D721Med (cell line): ENCODE measurements at places on chromosomes 5 and 9.

DNA sequence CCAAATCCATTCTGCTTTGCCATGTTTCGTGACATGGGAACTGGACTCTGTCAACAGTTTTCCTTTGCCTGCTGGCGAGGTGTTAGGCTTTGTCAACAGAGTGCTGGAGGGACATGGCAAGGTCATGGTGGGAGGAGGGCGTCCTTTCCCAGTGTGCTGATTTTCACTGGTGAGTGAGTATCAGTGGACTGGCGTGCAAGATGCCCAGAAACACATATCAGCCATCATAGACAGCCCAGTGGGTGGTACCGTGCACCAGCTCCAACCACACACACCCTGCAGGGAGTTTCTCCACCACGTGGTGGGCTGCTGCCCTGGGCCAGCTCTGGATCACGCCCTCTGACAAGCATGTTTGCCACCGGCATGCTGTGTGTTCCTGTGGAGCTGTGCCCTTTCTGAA is 50.0 kb upstream of the ABL1 start:
- DNase-seq = no peak

- no peak for DNase-seq
Measured at GRCh38 chr9:81086416-81086815, 602.9 kb downstream of the TLE1 start.

GRCh38 chr5:147303976-147304375 is 69.2 kb downstream of the STK32A start:
- DNase-seq = no peak

DNA sequence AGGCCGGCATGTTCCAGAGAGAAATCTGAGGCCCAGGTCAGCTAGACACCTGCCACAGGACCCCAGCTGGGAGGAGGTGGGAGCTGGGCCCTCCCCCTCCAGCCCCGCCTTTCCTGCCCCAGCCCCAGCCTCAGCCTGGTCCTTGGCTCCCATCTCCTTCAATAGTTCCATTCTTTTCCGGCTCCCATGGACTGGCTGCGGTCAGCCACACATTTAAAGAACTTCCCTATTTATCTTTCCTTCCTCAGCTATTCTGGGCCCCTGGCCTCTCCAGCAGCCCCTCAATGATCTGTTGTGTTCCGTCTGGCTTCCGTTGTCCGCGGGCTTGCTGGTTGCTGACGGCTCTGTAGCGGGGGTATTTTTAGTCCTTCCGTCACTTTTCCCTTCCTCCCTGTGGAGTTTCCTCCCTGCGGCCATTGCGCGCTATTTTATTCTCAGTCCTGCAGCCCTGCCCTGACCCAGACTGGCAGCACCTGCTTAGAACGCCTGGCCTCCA is 73.8 kb downstream of the AMBP start:
- no peak for DNase-seq

DNA sequence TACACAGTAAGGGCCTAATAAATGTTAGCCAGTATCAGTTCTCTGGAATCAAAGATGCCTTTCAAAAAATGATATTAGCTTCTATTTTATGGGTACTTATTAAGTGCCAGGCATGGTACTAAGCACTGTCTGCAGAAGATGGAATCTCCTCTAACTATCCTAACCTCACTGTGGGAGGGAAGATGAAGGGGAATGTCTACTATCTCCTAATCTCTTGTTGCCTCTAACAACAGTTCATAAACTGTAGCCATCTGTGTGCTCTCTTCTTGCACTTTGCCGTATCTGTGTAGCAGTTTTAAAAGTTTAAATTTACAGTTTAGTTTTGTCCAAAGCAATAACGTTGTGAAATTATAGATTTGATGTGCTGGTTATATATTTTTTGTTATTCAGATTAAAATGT is 99.6 kb upstream of the CCDC112 start:
- DNase-seq = no peak

GRCh38 chr5:132822650-132823480 is 7.6 kb downstream of the SHROOM1 start:
- no peak for DNase-seq

- no peak for DNase-seq
Measured at GRCh38 chr5:437281-437771, 5.7 kb upstream of the EXOC3 start.

DNA sequence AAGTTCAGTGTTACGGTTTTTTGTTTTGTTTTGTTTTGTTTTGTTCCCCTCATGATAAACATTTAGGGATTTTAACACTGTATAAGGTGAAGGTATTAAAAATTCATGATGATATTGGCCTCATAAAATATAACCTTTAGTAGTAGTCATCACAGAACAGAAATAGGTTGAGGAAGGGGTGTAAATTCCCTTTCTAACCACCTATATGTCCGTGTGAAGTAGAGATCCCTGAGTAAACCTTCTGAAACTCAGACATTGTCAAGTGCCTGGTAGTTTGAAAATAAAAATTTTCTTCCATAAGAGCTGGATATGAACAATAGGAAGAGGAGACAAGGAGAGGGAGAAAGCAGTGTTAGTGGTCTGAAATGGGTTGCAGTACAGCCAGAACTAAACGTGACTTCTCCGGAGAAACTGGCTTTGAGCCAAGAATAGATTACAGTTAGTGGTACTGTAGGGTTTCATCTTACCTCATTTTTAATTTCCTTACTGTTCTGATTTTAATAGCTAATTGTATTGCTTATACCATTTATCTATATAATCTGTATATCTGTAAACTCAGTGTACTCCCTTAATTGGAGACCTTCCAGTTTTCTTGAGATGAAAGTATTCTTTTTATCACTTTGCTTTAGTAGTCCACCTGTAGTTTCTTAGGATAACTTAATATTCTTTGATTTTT is 18.3 kb downstream of the UGCG start:
- DNase-seq = no peak

- DNase-seq = no peak
Measured at GRCh38 chr5:69494452-69494851, 1.9 kb downstream of the OCLN start.

- no peak for DNase-seq
Measured at GRCh38 chr9:115495052-115495635, 377.2 kb upstream of the TNC start.

- no peak for DNase-seq
Measured at GRCh38 chr5:55700745-55701144, 11.4 kb downstream of the SLC38A9 start.

GRCh38 chr9:102507044-102507687 is 488.0 kb upstream of the CYLC2 start:
- DNase-seq = no peak

GRCh38 chr9:118222375-118222774 is 518.2 kb downstream of the TLR4 start:
- no peak for DNase-seq

DNA sequence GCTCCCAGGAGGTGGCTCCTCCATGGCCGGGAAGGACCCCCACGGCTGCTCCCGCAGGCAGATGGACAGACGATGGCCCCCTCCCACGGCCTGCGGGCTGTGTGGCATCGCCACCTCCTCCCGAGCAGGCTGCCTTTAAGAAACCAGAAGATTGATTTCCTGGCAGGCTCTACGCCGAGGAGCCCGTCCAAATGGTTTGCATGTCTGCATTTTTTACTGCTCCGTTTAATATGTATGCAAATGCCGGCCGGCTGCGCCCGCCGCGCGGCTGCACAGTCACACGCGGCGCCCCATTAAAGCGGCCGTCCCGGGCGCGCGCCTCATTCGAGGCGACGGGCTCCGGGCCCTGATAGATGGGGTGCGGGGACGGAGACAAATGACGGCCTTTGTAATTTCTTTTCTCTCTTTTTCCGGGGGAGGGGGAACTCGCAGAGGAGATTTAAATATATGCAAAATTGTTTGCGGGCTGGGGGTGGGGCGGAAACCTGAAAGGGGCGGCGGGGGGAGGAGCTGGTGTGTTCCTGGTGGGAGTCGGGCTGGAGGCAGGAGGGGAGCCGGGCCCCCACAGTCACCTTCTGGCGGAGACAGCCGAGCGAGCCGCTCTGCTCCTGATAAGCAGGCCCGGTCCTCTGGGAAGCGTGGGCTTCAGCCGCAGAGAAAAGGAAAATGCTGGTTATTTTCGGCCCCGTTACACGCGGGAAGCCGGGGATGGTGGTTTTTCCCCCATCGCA is 158.7 kb upstream of the IER5L start:
- no peak for DNase-seq

GRCh38 chr9:95004411-95005277 is 278.1 kb downstream of the AOPEP start:
- no peak for DNase-seq

DNA sequence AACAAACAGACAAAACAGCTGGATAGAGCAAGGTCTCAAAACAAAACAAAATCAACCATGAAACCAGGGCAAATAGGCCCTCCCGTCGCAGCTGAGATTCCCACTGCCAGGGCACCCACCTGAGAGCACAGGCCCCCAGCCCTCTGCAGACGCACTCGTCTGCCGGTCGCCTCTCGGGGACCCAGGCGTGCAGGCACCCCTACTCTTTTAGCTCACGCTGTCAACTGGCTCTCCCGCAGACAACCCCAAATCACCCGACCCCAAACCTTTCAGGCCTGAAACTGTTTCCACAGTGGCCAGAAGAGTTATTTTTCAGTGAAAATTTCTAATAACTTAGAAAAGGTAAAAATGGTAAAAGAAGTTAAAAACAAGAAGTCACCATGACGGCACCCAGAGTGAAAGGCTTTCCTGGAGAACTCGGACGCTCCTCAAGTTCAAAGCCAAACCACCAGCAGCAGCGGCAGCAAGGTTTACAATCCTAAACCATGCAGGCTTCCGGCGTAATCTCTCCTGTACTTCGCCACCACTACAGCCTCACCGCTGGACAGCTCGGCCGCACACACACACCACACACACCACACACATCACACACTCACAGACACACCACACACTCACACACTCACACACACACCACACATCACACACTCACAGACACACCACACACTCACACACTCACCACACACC is 1.9 kb upstream of the UBE2QL1 start:
- no peak for DNase-seq

DNA sequence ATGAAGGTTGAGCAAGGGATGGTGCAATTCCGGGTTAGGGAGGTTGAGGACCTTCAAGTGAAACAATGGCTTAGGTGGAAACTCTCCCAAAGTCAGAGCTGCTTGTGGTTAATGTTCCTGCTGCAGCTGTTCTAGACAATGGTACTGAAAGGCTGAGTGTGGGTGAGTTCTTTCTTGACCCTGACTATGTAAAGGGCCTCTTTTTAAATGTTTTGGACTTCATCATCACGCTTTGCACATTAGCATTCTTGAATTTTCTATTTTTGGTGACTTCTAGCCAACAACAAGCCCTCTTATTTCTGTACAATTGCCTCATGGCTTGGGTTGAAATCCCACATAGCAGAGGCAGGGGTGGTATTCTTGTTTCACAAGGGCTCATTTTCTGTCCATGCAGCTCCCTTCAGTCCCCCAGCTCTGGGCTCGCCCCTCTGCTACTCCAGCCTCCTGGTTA is 136.3 kb upstream of the ANKRD55 start:
- no peak for DNase-seq

DNA sequence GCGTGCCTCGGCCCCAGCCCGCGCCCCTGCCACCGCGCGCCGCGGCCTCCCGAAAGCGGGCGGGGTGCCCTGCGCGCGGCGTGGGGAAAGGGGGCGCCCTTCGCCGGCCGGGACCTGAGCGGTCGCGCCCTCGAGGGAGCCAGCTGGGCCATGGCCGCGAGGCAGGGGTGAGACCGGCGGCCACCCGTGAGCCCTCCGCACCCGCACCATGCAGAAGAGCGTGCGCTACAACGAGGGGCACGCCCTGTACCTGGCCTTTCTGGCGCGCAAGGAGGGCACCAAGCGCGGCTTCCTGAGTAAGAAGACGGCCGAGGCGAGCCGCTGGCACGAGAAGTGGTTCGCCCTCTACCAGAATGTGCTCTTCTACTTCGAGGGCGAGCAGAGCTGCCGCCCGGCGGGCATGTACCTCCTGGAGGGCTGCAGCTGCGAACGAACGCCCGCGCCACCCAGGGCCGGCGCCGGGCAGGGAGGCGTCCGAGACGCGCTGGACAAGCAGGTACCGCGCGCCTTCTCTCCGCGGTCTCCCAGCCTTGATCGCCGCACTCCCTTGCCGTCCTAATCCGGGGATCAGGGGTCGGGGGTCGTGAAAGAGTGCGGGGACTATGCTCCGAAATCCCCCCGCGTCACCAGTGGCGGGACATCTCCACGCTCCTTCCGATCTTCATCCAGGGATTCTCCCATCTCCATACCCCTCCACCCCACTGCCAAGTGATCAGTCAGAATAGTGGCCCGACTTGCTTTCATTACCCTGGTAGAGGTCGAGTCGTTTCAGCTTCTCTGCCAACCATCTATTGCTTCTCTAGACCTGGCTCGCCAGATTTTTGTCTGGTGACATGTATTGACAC is 590 bp downstream of the RASGRF2 start:
- DNase-seq = no peak

DNA sequence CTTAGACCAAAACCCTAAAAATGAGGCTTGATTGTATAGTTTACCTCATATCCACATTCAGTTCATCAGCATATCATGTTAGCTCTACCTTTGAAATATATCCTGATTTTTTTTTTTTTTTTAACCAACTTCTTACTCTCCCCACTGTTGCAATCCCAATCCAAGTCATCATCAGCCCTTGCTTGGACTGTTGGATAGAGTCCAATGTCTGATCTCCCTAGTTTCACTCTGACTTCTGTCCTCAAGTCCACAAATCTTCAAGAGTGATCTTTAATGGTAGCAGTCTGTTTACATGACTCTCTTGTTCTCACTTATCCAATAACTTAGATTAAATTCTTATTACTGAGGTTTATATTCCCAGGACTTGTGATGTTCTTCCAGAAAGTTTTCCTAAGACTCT is 30.8 kb downstream of the NAA35 start:
- DNase-seq = no peak

DNA sequence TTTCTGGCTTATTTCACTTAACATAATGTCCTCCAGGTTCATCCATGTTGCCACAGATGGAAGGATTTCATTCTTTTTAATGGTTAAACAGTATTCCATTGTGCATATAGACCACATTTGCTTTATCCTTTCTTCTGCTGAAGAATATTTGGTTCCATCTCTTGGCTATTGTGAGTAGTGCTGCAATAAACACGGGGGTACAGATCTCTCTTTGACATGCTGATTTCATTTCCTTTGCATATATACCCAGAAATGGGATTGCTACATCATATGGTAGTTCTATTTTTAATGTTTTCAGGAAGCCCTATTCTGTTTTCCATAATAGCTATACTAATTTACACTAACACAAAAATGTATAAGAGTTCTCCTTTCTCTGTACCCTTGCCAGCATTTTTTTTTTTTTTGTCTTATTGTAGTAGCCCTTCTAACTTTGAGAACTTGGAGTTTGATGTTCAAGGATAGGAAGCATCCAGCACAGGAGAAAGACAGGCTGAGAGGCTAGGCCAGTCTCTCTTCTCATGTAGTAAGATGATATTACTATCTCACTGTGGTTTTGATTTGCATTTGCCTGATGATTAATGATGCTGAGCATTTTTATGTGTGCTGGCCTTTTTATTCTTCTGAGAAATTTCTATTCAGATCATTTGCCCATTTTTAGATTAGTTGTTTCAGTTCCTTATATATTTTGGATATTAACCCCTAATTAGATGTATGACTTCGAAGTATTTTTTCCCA is 592.2 kb upstream of the ZNF608 start:
- DNase-seq = no peak
